A549 treated with dexamethasone at 1 μM for 4 hours (cell line): ENCODE measurements at places on chromosomes 13 and 19. TPM values are rescaled to one million over a fixed set of nuclear protein-coding genes. Genes with fewer than 3 reads are reported as not detected.

ARL11 gene
- total RNA-seq = not detected in 5 replicates

PGLYRP1 gene
- not detected in 5 replicates for total RNA-seq

CYP4F8 gene
- total RNA-seq = not detected in 5 replicates

ZDHHC20 gene
- 13.8 to 22.7 TPM (median 17.6 TPM) in 5 replicates for total RNA-seq

NLRP9 gene
- total RNA-seq = not detected in 5 replicates

ZNF229 gene
- total RNA-seq = 2.2 to 3.4 TPM (median 3.0 TPM) in 5 replicates
